Right ventricle myocardium inferior (tissue), 1 donor: ENCODE measurements at places on chromosomes 7 and 10.

- no peak for DNase-seq
These were observed 646.4 kb downstream of the GRM8 start for GRCh38 chr7:126606331-126606730.

GRCh38 chr10:112658900-112659638, 212.1 kb downstream of the VTI1A start:
- DNase-seq, result no peak

DNA sequence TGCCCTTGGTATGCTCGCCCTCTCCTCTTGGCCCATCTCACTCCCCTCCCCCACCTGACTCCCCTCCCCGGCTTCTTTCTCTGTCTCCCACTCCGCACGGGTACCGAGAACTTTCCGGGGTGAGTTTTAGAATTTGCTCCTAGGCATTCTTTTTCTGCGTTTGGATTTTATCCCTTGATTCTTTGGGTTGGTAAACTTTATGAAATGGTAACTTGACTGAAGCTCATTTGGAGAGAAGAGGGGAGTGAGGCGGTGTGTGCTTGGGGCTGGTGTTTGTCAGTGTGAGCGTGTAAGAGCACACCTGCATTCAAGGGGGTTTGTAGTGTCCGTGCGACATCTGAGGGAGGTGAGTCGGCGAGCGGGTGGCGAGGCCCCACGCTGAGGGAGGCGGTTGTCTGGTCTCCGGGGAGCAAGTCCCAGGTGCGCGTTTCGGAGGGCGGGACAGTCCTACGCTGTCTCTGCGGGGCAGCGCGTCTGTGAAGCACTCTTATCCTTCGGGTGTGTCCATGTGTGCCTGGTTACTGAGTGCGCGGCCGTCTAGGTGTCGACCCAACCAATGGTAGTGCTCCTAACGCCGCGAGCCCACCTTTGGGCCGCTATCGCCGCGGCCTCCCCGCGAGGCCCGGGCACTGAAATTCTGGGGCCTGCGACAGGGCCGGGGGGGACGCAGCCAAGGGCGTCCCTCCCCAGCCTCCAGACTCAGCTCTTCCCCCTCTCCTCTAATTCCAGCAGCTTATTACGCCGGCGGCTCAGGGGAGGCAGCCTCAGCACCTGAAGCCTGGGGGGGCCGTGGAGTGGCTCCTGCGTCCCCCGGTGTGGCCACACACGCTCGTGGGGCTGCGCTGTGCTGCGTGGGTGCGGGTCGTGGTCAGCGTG, 2.6 kb upstream of the ZNF503 start:
- no peak for DNase-seq

DNA sequence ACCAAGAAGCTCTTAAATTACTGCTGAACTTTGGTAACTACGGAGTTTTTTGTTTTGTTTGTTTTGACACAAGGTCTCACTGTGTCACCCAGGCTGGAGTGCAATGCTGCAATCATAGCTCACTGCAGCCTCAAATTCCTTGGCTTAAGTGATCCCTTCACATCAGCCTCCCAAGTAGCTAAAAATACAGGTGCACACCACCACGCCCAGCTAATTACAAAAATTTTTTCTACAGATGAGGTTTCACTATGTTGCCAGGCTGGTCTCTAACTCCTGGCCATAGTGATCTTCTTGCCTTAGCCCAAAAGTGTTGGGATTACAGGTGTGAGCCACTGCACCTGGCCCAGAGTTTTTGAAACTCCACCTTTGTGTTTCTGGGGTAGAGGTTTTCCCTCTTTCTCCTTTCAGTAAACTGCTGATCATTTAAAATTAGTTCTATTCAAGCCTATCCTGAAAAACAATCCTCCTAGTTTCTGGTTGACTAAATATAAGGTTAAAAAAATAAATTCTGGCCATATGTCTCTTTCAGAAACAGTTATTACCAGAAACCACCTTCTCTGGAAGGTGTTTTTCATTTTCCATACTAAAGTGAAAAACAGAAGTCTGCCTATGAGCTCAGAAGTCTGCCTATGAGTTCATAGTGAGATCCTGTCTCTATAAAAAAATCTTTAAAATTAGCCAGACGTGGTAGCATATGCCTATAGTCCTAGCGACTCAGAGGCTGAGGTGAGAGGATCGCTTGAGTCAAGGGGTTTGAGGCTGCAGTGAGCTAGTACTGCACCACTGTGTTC, 63.9 kb downstream of the VOPP1 start:
- DNase-seq, result no peak

DNA sequence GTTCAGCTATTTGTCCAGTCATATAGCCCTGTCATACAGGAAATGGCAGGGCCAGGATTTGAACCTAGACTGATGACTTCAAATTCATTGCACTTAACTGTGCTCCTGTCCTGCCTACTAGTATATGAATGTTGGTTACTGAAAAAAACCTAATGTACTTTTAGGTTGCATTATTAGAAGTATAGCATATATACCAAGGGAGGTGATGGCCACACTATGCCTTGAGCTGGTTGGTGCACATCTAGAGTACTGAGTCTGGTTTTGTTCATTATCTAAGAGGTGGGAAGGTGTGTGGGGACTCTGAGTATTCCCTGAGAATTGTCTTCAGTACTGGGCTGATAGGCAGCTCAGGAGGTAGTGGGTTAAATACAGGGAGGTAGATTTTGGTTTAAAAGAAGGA, 88.0 kb downstream of the NEURL1 start:
- DNase-seq, result no peak

GRCh38 chr10:68496072-68496471, 24.3 kb upstream of the DNA2 start:
- no peak for DNase-seq
